ENCODE measurements at places on chromosomes 13 and 19.

DNA sequence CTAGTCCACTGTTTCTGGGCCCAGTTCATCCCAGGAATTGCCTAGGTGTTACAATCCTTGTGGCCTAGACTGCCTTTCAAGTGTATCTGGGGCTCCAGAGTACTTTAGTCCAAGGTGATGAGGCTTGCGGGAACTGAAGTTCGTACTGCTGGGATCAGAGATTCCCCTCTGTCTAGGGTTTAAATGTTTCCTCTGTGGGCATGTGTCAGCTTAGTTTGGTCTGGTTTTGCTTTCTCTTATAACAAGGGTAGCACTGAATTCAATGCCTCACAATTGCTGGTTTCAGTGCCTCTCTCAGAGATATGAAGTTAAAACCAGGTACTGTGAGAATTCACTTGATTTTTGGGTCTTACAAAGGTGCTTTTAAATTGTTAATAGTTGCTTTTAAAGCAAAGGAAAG, 30.8 kb downstream of the RGCC start:
- DNase-seq = no peak

- no peak for DNase-seq
Observed at GRCh38 chr19:5397804-5398692, 57.2 kb upstream of the ZNRF4 start.

DNA sequence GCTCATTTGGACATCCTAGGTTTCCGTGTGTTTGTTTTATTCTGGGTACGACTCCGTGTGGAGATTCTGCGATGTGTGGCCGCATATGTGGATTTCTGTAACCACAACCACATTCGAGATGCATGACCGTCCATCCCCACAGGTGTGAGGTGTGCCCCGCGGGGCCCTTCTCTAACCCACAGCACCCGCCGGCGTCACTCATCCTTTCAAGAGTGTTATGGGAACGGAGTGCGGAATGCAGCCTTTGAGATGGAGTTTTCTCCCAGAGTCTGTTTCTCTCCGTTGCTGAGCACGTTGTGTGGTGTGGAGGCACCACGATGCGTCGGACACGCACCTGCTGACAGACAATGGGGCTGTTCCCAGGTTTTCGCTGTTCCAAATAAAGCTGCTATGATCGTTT, 40.0 kb downstream of the C13orf46 start:
- DNase-seq = no peak

DNA sequence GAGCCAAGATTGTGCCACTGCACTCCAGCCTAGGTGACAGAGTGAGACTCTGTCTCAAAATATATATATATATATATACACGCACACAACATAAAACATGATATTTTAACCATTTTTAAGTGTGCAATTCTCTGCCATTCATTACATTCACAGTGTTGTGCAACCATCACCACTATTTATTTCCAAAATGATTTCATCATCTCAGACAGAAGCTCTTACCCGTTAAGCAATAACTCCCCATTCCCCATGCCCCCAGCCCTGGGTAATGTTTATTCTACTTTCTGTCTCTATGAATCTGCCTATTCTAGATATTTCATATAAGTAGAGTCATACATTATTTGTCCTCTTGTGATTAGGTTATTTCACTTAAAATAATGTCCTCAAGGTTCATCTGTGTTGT, 20.3 kb downstream of the WDR88 start:
- peak; percentile 13 for DNase-seq

DNA sequence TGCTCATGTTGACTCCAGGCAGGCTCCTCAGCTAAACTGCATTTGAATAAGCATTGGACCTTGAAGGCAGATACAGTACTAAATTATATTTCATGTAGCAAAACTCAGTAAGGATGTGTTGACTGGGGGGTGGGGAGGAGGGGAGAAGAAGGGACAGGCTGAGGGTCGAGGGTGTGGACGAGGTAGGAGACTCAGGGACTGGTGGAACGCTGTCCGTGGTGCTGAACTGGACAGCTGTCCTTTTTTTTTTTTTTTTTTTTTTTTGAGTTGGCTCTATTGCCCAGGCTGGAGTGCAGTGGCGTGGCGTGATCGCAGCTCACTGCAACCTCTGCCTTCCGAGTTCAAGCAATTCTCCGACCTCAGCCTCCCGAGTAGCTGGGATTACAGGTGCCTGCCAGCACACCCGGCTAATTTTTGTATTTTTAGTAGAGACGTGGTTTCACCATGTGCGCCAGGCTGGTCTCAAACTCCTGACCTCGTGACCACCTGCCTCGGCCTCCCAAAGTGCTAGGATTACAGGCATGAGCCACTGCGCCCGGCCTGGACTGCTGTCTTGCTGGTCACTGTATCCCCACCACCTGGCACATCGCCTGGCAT, 33.2 kb upstream of the CASP14 start:
- DNase-seq = no peak

GRCh38 chr13:46639033-46639981, 86.3 kb downstream of the LRCH1 start:
- DNase-seq = no peak

DNA sequence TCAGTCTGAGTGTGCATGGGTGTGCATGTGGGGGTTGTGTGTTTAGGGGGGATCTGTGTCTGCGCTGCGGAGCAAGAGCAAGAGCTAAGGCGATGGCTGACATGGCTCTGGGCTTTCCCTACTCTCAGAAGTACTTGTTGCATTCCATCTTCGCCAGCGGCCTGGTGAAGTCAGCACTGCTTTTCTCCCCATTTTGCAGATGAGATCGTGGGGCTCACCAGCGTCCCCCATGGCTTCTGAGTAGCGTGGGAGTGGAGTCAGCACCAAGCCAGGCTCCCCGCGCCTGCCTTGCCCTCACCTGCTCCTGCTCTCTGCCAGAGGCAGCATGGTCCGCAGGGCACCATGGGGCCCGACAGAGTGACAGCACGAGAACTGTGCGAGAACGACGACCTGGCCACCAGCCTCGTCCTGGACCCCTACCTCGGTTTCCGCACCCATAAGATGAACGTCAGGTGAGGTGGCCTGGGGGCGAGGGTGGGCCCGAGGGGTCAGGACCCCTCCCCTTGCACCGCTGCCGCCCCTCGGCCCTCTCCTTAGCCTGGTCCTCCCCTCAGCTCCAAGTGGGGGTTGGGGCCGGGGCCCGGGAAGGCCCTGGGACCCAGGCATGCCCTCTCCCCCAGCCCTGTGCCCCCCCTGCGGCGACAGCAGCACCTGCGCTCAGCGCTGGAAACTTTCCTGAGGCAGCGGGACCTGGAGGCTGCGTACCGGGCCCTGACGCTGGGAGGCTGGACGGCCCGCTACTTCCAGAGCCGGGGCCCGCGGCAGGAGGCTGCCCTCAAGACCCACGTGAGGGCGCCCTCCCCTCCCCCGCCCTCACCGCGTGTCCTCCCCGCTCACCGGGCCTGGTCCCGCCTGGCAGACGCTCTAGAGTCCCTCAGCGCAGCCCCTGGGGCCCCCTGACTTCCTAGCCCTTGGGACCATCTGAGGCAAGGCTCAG, 2.2 kb downstream of the KMT5C start:
- no peak for DNase-seq

DNA sequence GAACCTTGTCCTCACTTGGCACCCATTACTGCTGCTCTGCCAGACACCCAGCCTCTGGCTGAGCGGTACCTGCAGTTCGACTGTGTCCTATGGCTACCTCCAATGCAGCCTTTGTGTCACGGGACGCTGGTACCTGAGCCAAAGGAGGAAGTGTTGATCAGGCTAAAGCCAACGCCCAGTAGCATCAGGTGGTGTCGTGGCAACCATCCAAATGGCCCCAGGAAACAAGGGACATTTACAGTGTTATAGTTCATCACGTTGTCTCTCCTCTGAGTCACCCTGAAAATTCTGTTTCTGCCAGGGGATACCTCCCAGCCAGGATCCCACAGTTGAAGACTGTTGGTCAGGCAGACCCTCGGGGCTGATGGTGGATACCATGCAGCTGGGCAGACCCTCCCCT, 10.1 kb downstream of the RHPN2 start:
- no peak for DNase-seq

DNA sequence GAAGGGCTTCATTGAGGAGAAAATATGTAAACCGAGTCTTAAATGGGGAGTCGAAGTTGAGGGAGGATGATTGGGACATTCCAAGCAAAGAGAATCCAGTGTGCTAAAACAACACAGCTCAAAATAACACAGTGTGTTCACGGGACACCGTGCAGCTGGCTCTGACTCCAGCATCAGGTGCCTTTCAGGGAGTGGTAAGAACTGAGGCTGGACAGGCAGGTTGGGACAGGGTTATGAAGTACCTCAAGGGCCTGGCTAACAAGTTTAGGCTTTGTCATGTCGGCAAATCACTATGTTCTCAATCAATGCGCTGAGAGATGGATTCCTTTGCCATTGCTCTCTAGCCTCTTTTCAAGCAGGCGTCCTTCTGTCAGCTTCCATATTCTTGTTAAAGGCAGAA, 27.5 kb upstream of the WDFY2 start:
- DNase-seq = no peak

DNA sequence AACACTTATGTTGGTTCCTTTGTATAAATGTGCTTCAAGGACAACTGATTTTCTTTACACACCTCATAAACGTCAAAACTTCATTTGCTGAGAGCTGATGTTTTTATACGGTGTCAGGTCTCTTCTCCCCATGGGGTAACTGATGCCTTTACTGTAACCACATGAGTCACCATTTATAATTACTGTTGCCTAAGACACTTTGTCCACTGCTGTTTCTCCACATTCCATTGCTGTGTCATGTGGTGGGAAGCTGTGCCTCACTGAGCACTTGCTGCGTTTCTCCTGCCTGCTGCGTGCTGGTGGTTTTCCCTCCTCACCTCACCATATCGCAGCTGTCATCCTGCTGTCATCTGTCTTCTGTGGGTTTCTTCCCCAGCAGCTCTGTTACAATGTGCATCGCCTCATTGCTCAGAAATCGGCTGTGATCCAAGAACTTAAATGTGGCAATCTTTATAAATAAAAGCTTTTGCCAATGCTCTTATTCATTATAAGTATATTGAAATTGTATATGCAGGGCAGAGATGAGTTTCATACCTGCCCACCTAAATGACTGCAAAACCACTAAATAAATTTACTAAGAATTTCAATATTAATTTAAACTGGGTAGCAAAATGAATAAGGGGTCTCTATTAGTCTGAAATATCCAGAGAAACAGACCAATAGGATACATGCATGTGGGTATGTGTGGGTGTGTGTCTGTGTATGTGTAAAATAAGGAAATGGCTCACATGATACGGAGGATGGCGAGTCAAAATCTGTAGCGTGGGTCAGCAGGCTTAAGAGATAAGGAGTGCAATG, 547.0 kb upstream of the SLITRK5 start:
- peak; percentile 84 for DNase-seq

Measured in Kasumi-1 (cell line).